ENCODE measurements at places on chromosomes 11 and 22.

DNA sequence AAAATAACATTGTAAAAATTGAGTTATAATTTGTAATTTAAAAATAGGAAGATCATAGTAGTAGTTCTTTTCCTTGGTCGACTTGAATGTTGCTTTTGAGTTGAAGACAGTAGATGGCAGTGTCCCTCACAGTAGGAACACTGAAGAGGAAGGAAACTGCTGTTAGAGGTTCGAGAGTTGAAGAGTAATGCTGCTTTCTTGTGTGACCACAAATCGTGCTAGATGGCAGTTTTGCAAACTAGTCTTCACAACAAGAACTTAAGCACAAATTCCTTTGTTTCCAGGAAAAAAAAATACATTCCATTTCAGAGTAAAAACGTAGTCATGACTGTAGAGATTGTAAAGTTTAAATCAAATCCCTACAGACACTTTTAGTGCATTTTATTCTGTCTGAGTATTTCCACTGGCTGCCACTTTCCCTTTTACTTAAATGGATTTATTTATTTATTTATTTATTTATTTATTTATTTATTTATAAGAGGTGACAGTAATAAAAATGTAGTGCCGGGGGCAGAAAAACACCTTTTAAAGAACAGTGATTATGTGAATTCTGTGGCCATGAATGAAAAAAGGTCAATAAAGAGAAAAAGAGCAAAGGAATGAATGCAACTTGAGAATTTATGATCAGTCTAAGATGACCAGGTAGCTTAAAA lies 54.6 kb downstream of the SPECC1L start:
- DNase-seq, result peak; percentile 84

DNA sequence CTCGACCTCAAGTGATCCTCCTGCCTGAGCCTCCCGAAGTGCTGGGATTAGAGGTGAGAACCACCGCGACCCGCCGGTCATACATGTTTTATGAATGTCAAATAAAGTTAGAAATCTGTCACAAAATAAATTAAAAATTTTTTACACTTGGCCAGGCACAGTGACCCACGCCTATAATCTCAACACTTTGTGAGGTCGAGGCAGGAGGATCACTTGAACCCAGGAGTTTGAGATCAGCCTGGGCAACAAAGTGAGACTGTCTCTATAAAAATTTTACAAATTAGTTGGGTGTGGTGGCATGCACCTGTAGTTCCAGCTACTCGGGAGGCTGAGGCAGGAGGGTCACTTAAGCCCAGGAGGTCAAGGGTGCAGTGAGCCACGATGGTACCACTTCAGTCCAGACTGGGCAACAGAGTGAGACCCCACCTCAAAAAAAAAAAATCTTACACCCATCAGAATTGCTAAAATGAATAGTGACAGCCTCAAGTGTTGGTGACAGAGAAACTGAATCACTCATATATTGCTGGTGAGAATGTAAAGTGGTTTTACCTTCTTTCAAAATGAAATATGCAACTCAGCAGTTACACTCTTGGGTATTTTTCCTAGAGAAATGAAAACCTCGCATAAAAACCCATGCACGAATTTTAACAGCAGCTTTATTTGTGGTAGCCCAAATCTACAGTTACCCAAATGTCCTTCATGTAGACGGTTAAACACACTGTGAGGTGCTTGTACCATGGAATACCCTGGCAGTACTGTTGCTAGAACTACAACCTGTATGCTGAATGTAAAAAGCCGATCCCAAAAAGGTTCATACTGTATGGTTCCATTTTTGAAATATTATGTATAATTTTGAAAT lies 55.4 kb downstream of the MED15 start:
- DNase-seq, result no peak

DNA sequence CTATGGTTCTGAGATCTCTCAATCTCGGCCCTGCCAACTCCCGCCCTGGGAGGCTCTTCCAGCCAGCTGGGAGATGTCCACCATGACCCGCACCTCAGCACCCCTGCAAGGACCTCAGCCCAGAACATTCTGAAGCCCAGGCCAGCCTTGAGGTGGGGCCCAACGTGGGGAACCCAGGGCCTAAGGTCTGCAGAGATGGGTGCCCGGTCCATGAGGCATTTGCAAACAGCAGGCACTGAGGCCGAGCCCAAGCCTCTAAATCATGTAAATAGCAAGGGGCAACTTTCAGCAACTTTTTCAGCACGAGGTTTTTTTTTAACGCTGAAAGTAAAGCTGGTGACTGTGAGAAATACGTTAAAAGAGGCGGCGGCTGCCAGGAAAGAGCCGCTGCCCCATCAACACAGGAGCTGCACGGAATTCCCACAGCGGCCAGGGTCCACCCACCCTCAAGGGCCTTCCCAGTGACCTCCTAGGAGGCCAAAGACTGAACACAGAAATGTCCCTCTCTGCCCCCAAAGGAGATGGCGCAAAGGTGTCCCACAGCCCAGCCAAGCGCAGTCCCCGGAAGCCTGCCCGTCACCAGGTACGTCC lies 46.9 kb downstream of the BRD1 start:
- DNase-seq, result no peak

DNA sequence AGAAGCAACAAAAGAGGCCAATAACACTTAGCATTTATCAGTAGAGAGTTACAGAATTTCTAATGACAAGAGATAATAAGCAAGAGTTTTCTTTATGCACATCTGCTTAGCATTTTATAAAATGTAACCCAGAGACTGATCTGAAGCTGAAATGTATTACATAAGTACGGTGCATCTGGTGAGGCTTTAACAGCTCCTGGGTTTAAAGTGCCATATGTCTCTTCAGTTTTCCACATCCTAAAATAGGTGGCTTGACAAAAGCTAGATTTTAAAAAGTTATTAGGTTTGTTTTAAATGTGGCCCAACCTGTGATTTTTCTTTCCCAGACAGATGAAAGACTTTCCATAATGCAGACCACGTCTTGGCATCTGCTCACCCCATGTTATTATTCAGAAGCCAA lies 620.7 kb upstream of the ARHGAP42 start:
- DNase-seq, result no peak

- peak; percentile 59 for DNase-seq
Observed at GRCh38 chr11:68212421-68213134, 518 bp downstream of the KMT5B start.

DNA sequence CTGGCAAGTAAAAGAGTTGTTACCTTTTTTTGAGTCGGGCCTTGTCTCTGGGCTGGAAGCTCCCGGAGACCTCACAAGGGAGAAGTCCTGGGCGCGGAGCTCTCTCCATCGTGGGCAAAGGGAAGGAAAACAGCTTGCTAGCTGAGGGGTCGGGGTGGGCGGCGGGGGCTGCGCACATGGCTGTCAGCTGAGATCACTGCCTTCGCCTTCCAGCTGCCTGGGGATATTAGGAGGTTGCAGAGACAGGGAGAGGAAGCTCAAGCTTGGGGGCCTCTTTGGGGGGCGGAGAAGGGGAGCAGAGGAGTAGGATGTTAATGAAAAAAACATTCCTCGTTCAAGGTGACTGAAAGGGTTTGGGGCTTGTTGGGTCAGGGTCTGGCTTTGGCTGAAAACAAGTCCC lies 49.2 kb upstream of the ALX4 start:
- DNase-seq, result no peak

DNA sequence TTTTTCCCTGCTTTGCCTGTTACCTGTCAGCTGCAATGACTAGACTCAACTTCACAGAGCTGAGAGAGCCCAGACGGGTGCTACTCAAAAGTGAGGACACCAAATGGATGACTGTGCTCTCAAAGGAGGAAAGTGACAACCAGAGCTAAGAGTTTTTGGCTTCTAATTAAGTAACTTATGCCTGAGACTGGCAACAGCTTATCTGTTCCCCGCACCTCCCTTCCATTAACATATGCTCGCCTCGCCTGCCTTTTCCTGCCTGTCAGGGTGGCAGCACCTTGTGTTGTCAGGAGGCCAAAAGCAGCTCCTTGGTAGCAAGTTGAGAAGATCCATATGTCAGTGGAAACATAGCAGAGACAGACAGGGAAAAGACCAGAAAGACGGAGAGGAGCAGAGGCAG lies 573.9 kb upstream of the KIRREL3 start:
- no peak for DNase-seq

- no peak for DNase-seq
Observed at GRCh38 chr11:34223021-34223813, 117.8 kb downstream of the NAT10 start.

GRCh38 chr11:55607545-55607944 lies at the start of gene OR4C11:
Gene OR4C11 (minus strand): TSS chr11:55607645. CDS start chr11:55604373, 3,272 bp downstream.
- DNase-seq, result no peak

- DNase-seq, result no peak
Observed at GRCh38 chr22:27090611-27091011, 433.2 kb downstream of the MIAT start.

DNA sequence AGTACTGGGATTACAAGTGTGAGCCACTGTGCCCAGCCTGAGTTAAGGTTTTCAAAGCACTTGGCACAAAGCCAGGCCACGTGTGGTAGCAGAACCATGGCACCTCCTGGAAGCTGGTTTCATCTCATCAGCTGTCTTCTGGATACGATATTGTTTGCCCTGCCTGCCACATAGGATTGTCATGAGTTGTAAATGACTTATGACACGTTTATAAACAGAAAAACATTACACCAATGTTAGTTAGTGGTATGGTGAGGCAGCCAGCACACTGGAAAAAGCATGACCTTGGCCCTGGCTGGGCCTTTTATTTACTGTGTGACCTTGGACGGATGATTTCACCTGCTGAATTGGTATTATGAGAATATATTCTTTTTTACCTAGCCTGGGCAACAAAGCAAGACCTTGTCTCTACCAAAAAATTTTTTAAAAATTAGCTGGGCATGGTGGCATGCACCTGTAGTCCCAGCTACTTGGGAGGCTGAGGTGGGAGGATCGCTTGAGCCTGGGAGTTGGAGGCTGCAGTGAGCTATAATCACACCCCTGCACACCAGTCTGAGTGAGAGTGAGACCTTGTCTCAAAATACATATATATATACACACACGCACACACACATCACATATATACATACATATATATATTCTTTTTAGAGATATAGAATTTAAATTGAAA lies 24.0 kb upstream of the MYH9 start:
- DNase-seq, result no peak

GRCh38 chr11:10674440-10674855 lies 19.1 kb downstream of the IRAG1 start:
- no peak for DNase-seq

DNA sequence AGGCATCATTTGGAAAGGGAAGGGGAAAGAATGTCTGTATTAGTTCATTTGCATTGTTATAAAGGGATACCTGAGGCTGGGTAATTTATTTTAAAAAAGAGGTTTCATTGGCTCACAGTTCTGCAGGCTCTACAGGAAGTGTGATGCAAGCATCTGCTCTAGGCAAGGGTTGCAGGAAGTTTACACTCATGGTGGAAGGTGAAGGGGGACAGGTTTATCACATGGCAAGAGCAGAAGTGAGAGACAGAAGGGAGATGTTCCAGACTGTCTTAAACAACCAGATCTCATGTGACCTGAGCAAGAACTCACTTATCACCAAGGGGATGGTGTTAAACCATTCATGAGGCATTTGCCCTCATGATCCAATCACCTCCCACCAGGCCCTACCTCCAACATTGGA lies 90.6 kb downstream of the CCDC83 start:
- no peak for DNase-seq

DNA sequence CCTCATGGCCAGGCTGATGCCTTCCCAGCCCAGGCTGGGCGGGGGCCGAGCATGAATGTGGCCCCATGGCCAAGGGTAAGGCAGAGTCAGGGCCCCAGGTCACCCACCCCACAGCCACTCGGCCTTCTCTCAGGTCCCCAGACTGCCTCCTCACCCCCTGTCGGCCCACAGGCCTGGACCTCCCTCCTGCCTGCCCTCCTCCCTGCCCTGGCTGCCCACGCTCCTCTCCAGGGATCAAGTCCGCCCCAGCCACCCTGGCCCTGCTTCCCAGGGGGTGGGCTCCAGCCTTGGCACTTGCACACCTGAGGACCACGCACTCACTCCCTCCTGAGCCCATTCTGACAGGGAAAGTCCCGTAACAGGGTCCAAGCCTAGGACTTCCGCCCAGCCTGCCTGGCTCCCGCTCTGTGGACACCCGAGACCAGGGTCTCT lies 37.8 kb upstream of the TH start:
- DNase-seq, result no peak

- no peak for DNase-seq
Observed at GRCh38 chr22:21907638-21908522, 40.4 kb upstream of the MAPK1 start.

DNA sequence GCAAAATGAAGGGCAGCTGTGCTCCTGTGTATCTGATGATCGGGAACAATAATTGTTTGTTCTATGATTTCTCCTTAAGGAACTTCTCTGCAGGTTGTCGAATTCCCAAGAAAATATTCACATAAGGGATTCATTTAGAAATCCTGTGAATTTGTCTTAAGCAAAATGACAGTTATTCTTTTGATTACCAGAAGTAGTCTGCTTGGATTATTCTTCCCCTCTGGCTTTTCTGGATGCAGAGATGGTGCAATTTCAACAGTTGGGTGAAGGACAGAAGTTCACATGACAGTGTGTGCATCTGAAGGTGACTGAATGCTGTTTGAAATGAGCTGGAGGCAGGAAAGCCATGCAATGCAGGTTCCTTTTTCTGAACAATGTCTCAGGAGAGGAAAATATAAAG lies 137.2 kb upstream of the MTMR2 start:
- DNase-seq, result no peak

- DNase-seq, result no peak
Observed at GRCh38 chr22:37472418-37473006, 13.7 kb downstream of the MFNG start.

DNA sequence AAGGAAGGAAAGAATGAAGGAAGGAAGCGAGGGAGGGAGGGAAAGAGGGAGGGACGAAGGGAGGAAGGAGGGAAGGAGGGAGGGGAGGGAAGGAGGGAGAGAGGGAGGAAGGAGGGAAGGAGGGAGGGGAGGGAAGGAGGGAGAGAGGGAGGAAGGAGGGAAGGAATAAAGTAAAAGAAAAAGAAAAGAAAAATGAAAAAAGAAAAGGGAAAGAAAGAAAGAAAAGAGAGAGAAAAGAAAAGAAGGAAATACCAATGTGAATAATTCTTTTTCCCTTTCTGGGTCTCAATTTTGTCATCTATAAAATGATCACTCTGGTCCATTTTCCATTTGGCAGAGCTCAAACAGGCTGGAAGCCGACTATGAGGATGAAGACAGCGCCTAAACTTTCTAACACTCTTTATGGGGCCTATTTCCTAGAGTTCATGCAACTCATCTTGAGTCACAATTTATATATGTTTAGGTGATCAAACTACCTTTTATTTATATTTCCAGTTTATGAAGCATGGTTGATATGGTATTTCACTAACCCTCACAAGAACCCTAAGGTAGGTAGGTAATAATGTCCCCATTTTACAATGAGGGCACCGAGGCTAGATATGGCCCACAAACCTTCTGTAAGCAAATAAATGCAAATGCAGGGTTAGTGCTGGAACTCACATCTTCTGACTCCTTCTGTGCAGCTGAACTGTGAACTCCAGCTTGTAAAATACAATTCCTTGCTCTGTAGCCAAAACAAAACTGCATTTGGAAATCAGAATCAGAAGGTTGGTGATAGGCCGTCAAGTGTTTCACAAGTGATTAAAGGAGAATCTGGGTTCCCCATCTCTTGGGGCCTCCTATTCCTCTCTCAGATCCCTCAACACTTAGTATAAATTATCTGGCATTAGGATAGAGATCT lies 434.3 kb downstream of the ETS1 start:
- DNase-seq, result no peak

GRCh38 chr22:35329114-35329847 lies 29.6 kb downstream of the TOM1 start:
- no peak for DNase-seq
